ENCODE measurements at places on chromosomes 12 and 14. TPM values are rescaled to one million over a fixed set of nuclear protein-coding genes. Genes with fewer than 3 reads are reported as not detected.

RPS6KL1 gene
- 0.38 TPM for total RNA-seq

DNA sequence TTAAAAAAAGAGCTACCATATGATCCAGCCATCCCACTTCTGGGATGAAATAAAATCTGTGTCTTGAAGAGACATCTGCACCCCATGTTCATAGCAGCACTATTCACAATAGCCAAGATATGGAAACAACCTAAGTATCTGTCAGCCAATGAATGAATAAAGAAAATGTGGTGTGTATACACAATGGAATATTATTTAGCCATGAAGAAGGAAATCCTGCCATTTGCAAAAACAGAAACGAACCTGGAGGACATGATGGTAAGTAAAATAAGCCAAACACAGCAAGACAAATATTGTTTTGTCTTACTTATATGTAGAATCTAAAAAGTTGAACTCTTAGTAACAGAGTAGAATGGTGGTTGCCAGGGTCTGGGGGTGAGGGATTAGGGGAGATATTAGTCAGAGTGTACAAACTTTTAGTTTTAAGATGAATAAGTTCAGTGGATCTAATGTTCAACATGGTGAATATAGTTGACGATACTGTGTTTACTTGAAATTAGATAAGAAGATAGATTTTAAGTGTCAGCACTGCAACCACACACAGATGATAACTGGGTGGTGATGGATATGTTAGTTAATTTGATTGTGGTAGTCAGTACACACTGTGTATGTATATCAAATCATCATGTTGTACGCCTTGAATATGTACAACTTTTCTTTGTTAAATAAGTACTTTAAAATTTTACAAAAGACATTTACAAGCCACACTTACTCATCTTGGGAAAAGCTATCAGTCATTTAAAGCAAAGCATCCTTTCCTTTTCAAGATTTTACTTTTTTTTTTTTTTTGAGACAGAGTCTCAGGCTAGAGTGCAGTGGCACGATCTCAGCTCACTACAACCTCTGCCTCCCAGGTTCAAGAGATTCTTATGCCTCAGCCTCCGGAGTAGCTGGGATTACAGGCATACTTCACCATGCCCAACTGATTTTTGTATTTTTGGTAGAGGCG lies 89.9 kb downstream of the BICD1 start:
- DNase-seq = no peak
- H3K4me3 ChIP-seq = no peak overlapping the region
- H3K27ac ChIP-seq = no peak overlapping the region
- H3K4me1 ChIP-seq = peaks cover 12% of the 10 kb centered on the region

SERPINA9 gene
- total RNA-seq = not detected

- H3K4me3 ChIP-seq = no peak overlapping the region
- DNase-seq = peak; percentile 83
- no peak overlapping the region for H3K27ac ChIP-seq
- H3K4me1 ChIP-seq = no peaks in the 10 kb centered on the region
Measured at GRCh38 chr14:92680781-92681650, 67.4 kb downstream of the LGMN start.

INHBC gene
- total RNA-seq = not detected

PITPNM2 gene
- 2.0 TPM for total RNA-seq

GRCh38 chr14:38186216-38186615 lies 21.5 kb upstream of the SSTR1 start:
- H3K4me3 ChIP-seq = no peak overlapping the region
- DNase-seq = no peak

Measured in GM23248 (cell line).